ENCODE measurements at places on chromosomes 4 and X. TPM values are rescaled to one million over a fixed set of nuclear protein-coding genes. Genes with fewer than 3 reads are reported as not detected.

DNA sequence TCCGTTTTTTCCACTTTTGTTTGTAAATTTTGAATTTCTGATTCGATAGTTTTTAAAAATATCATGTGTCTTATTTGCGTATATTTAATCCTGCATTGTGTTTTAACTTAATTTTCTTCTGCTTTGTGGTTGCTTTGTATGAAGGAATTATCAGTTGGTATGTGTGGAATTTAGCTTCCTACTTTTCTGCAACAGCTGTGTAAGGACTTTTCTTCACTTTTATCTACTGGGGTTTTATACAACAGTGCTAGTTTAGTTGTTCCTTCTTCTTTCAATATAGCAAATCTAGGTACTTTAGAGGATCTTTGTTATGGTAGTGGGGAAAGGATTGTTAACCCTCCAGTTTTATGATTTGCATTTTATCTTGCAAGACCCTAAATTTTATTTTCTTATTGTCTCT is 410.3 kb downstream of the CCSER1 start:
- H3K36me3 ChIP-seq: no peaks in the 10 kb centered on the region
- no peak for DNase-seq
- no peaks in the 10 kb centered on the region for H3K27me3 ChIP-seq
- no peaks in the 10 kb centered on the region for H3K4me1 ChIP-seq

DNA sequence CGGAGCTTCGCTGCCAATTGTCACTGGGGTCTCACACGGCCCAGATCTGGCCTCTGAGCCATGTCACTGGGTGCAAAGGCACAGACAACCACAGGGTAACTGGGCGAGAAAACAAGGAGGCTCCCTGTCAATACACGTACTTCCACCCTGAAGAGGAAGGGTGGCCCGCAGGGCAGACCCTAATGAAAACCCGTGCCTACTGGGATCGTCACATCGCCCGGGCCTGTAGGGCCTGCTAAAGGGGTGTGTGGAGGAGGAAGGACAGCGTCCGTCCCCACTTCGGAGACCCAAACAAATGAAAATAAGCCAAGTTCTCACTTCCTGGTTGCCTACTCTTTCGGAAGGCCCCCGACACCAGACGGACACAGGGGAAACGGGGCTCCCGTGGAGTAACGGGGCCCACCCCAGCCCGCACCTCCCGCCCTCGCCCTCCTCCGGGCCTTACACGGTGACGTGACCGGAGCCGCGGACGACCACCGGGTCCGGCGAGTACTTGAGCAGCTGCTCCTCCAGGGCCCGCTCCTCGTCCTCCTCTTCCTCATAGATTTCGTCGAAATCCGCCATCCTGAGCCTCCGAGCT is 578 bp downstream of the CHIC2 start:
- peak overlapping the region; percentile 92 for H3K4me3 ChIP-seq
- DNase-seq: peak; percentile 21
- H3K27me3 ChIP-seq: peaks cover 3% of the 10 kb centered on the region
- peaks cover 48% of the 10 kb centered on the region for H3K4me1 ChIP-seq
- peaks cover 21% of the 10 kb centered on the region for H3K36me3 ChIP-seq
- H3K27ac ChIP-seq: peak overlapping the region; percentile 87

KIF4A gene
- total RNA-seq: 26.5 TPM

DNA sequence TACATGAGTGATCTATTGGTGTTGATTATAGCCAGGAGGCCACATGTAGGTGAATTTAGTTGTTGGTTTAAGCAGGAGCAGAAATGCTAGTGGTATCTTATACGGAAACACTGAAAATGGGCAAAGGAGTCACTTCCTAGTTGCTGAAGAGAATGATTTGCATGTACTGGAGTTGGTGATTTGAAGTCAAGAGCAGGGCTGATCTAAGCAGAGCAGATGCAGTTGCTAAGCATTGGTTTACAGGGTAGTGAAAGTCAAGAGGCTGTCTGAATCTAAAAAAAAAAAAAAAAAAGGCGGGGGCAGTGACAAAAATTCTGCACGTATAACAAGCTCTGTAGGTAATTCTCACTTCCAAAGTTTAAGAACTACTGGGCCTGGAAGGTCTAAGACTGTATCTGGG is 90.4 kb upstream of the HPRT1 start:
- DNase-seq: no peak
- H3K27me3 ChIP-seq: no peaks in the 10 kb centered on the region
- H3K27ac ChIP-seq: no peak overlapping the region
- no peak overlapping the region for H3K4me3 ChIP-seq
- H3K36me3 ChIP-seq: peaks cover 10% of the 10 kb centered on the region

LNX1 gene
- not detected for total RNA-seq

DNA sequence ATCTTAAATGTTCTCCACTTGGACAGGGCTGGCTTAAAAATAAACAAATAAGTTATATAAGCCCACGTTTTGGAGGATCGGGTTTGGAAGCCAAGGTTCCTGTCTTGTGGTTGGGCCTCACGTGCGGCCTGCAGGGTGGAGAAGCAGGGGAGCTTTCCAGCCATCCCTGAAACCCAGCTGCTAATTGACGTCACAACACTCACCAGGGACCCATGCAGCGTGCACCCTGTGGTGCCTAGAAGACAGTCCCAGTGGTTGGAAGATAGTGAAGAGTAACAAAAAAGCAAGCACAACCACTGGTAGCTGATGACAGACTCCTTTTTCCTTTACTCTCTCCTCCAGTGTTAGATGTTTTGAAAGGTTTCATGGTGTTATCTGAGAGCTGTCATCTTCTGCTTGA is 142.0 kb upstream of the RBPJ start:
- DNase-seq: no peak
- H3K36me3 ChIP-seq: peaks cover 16% of the 10 kb centered on the region
- H3K27ac ChIP-seq: peak overlapping the region; percentile 49

SPANXN3 gene
- total RNA-seq: not detected

GRCh38 chr4:90648791-90649190 is 521.6 kb downstream of the CCSER1 start:
- H3K27me3 ChIP-seq: no peaks in the 10 kb centered on the region
- no peaks in the 10 kb centered on the region for H3K4me1 ChIP-seq
- H3K4me3 ChIP-seq: no peak overlapping the region
- DNase-seq: no peak
- H3K27ac ChIP-seq: no peak overlapping the region
- H3K36me3 ChIP-seq: no peaks in the 10 kb centered on the region

DNA sequence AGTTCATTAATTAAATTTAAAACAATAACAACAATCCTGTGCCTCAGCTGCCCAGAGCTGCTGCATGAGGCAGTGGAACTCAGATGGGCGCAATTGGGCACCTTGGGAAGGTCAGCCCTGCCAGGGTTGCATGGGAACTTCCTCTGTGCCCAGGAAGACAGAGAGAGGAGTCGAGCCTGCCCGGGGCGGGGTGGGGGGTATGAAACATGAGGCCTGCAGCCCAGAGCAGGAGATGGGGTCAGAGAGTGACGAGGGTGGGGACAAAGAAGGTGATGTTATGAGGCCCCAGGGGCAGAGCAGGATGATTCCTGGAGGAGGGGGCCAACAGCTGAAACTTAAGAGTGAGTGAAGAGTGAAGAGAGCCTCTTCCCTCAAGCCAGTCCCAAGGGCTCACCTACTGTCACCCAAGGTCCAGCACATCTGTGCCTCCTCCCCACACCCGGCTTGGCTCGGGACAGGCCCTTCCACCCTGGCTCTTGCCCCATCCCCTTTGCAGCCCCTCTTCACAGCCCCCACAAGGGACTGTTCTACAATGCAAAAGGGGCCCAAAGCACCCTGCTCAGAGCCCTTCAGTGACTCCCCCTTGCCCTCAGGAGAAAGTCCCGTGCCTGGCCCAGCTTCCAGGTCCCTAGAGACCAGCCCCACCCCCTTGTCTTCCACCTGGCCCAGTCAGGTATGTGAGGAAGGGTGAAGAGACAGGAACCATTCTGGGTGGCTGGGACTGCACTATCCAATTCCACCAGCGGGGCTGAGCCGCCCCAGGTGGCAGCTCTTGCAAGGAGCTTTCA is 31.4 kb downstream of the HMX1 start:
- no peak for DNase-seq
- no peaks in the 10 kb centered on the region for H3K4me1 ChIP-seq
- no peaks in the 10 kb centered on the region for H3K36me3 ChIP-seq
- H3K4me3 ChIP-seq: no peak overlapping the region
- no peak overlapping the region for H3K27ac ChIP-seq

MAGEA10 gene
- not detected for total RNA-seq

AFP gene
- total RNA-seq: not detected

- H3K4me1 ChIP-seq: peaks cover 3% of the 10 kb centered on the region
- DNase-seq: no peak
- H3K36me3 ChIP-seq: no peaks in the 10 kb centered on the region
- H3K27me3 ChIP-seq: peaks cover 5% of the 10 kb centered on the region
- H3K27ac ChIP-seq: no peak overlapping the region
- H3K4me3 ChIP-seq: no peak overlapping the region
These were observed 25.5 kb upstream of the TEC start for GRCh38 chr4:48295116-48295515.

- no peak for DNase-seq
- no peaks in the 10 kb centered on the region for H3K36me3 ChIP-seq
- H3K4me1 ChIP-seq: peaks cover 9% of the 10 kb centered on the region
- no peak overlapping the region for H3K4me3 ChIP-seq
- H3K27me3 ChIP-seq: no peaks in the 10 kb centered on the region
These were observed 34.8 kb downstream of the EGF start for GRCh38 chr4:109947457-109947856.

DNA sequence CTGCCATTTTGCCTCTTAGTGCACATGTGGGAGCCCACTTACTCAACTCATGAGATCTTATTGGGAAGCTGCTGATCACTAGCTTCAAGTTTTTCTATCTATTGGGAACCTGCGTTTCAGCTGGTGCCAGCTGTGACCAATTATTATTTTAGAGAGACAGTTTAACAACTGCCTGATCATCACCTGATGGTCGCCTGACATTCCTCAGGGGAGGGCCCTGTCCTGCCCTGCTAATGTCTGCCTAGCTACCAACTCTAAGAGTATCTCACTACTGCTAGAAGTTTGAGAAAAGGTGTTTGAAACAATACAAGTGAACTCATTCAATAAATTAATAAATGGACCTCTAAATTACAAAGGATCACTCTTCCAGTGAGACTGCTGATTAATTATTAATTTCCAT is 95.5 kb downstream of the PCDH7 start:
- H3K27ac ChIP-seq: no peak overlapping the region
- no peaks in the 10 kb centered on the region for H3K36me3 ChIP-seq
- no peaks in the 10 kb centered on the region for H3K4me1 ChIP-seq
- no peaks in the 10 kb centered on the region for H3K27me3 ChIP-seq
- no peak overlapping the region for H3K4me3 ChIP-seq

TEC gene
- 2.4 TPM for total RNA-seq

FRYL gene
- total RNA-seq: 68.2 TPM

GRCh38 chr4:85790582-85790981 is 315.6 kb downstream of the ARHGAP24 start:
- H3K4me1 ChIP-seq: no peaks in the 10 kb centered on the region
- H3K27me3 ChIP-seq: no peaks in the 10 kb centered on the region
- no peak overlapping the region for H3K27ac ChIP-seq
- H3K4me3 ChIP-seq: no peak overlapping the region
- DNase-seq: no peak

DNA sequence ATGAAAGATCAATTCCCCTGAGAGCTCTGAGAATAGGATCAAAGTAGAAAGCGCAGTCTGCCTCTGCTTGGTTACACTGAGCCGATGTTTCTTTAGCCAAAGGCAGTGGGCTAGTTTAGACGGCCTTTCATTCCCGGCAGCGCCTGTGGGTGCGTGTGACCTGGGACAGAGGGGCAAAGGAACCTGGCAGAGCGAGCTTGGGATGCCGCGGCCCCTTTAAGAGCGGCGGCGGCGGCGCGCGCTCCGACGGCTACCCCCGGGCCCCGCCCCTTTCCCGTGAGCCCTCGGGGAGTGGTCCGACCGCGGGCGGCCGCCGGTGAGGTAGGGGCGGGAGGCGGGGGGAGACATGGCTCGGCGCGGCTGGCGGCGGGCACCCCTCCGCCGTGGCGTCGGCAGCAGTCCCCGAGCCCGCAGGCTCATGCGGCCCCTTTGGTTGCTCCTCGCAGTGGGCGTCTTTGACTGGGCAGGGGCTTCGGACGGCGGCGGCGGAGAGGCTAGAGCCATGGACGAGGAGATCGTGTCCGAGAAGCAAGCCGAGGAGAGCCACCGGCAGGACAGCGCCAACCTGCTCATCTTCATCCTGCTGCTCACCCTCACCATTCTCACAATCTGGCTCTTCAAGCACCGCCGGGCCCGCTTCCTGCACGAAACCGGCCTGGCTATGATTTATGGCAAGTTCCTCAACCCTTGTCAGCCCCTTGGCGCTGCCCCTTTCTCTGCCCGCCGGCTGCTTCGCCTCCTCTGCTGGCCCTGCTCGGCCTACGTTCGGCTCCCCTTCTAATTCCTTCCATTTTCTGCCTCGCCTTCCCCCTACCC is at the start of gene SLC9A6:
SLC9A6 (plus strand) TSS at position 279 of the 816 bp plus-strand sequence; CDS start at position 503, 224 bp downstream.
- peaks cover 3% of the 10 kb centered on the region for H3K36me3 ChIP-seq
- H3K27me3 ChIP-seq: no peaks in the 10 kb centered on the region
- DNase-seq: peak; percentile 55
- peaks cover 40% of the 10 kb centered on the region for H3K4me1 ChIP-seq
- H3K27ac ChIP-seq: peak within 1 kb of the TSS; percentile 88
- peak within 1 kb of the TSS; percentile 90 for H3K4me3 ChIP-seq

GRCh38 chr4:61193863-61194262 is 6.3 kb upstream of the ADGRL3 start:
- H3K27ac ChIP-seq: no peak overlapping the region
- H3K36me3 ChIP-seq: no peaks in the 10 kb centered on the region
- no peaks in the 10 kb centered on the region for H3K4me1 ChIP-seq
- DNase-seq: no peak
- peaks cover 3% of the 10 kb centered on the region for H3K27me3 ChIP-seq

OPRPN gene
- total RNA-seq: not detected

DNA sequence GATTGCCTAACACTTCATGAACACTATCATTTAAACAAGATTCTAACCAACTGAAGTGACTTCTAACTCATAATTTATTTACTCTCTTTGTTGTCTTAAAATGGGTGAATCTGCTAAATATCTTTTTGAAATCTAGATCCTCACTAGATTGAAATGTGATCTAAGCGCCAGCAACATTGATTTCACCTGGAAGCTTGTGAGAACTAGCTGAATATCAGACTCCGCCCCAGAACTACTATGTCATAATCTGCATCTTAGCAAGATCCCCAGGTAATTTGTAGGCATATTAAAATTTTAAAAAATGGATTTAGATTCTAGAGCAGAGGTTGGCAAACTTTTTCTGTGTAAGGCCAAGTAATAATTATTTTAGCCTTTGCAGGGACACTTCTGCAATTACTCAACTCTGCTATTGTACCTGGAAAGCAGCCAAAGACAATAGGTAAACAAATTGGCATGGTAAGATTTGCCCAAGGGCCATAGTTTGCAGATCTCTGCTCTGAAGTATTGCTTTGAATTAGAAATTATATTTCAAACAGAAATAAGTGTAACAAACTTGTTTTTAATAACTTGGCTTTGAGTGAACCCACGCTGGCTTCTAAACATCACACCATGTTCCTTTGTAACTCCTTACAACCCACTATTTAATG is 121.5 kb downstream of the REELD1 start:
- H3K36me3 ChIP-seq: no peaks in the 10 kb centered on the region
- H3K27ac ChIP-seq: no peak overlapping the region
- no peak for DNase-seq
- H3K4me3 ChIP-seq: no peak overlapping the region
- no peaks in the 10 kb centered on the region for H3K4me1 ChIP-seq
- H3K27me3 ChIP-seq: no peaks in the 10 kb centered on the region

- H3K4me3 ChIP-seq: no peak overlapping the region
- no peaks in the 10 kb centered on the region for H3K36me3 ChIP-seq
- H3K27me3 ChIP-seq: no peaks in the 10 kb centered on the region
- no peaks in the 10 kb centered on the region for H3K4me1 ChIP-seq
These were observed 2595.3 kb downstream of the ARAP2 start for GRCh38 chr4:33649015-33649414.

SOD3 gene
- total RNA-seq: not detected
